ENCODE measurements at places on chromosomes 6 and 20. TPM values are rescaled to one million over a fixed set of nuclear protein-coding genes. Genes with fewer than 3 reads are reported as not detected.

DNA sequence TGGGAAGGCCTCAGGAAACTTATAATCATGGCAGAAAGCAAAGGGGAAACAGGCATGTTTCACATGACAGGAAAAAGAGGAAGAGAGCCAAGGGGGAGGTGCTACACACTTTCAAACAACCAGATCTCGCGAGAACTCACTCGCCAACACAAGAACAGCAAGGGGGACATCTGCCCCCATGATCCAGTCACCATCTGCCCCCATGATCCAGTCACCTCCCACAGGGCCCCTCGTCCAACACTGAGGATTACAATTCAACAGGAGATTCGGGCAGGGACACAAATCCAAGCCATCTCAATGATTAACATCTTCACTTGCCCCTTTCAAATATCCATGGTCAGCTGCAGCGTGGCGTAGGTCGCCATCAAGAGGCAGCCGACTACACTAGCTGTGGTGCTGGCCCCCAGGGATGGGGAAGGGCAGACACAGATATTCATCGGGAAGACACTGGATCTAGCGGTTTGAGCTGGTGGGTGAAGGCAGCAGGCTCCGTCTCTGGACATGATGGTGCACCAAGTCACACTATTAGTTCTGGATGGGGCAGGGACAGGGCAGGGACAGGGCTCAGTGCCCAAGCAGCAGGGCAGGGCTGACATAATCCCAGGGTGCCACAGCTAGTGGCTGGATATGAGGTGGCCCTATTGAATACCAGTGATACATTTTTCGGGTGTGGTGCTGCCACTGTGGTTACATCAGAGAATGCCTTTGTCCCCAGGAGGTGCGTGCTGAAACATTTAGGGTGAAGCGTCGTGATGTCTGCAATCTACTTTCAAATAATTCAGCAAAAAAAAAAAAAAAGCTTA, 31.6 kb downstream of the TUBB2B start:
- DNase-seq = no peak
- H3K4me1 ChIP-seq = no peaks in the 10 kb centered on the region
- H3K27me3 ChIP-seq = no peaks in the 10 kb centered on the region
- no peak overlapping the region for H3K4me3 ChIP-seq
- H3K27ac ChIP-seq = no peak overlapping the region

DNA sequence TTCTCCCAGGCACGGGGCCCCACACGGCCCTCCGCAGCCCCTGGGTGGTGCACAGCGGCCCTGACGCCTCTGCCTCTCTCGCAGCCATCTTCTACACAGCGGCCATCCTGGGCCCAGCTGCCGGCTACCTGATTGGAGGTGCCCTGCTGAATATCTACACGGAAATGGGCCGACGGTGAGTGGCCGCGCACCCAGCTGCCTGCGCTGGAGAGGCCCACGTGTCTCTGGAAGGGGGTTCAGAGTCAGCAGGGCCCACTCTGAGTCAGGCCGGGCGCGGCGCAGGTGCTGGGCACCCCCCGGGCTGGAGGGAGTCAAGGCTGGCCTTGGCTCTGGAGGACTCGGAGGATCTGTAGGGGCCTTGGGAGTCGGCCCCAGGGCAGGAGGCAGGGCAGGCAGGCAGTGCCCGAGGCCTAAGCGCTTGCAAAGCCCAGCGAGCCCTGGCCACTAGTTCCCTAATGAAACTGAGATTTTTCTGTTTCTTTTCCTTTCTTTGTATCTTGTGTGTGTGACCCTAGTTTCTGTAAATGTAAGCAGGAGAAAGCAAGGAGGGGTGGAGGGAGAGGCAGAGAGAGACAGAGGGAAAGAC, 16.4 kb downstream of the SLCO4A1 start:
- H3K36me3 ChIP-seq = no peaks in the 10 kb centered on the region
- no peaks in the 10 kb centered on the region for H3K27me3 ChIP-seq
- H3K27ac ChIP-seq = no peak overlapping the region
- peaks cover 8% of the 10 kb centered on the region for H3K4me1 ChIP-seq
- no peak overlapping the region for H3K4me3 ChIP-seq

DNA sequence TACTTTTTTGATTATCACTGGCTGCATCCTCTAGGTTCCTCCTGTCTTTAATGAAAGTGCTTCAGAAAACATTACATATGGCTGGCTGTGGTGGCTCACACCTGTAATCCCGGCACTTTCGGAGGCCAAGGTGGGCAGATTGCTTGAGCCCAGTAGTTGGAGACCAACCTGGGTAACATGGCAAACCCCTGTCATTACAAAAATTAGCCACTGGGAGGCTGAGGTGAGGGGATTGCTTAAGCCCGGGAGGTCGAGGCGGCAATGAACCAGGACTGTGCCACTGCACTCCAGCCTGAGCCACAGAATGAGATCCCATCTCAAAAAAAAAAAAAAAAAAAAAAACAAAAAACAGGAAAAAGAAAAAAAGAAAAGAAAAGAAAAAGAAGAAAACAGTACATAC, 35.3 kb downstream of the BEND3 start:
- no peak overlapping the region for H3K27ac ChIP-seq
- peaks cover 15% of the 10 kb centered on the region for H3K4me1 ChIP-seq
- peaks cover 19% of the 10 kb centered on the region for H3K36me3 ChIP-seq
- DNase-seq = no peak
- H3K4me3 ChIP-seq = no peak overlapping the region
- H3K27me3 ChIP-seq = no peaks in the 10 kb centered on the region

The SYCP2 gene
- total RNA-seq = 1.8 TPM

DNA sequence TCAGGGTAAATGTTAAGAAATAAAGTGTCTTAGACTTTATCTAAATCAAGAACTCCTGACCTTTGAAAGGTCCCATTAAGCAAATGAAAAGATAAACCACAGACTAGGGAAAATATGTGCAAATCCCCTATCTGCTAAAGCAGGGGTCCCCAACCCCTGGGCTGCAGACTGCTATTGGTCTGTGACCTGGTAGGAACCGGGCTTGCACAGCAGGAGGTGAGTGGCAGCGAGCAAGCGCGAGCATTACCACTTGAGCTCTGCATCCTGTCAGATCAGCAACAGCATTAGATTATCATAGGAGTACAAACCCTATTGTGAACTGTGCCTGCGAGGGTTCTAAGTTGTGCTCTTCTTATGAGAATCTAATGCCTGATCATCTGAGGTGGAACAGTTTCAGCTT, 42.4 kb downstream of the LCA5 start:
- no peak overlapping the region for H3K4me3 ChIP-seq
- no peak overlapping the region for H3K27ac ChIP-seq
- no peaks in the 10 kb centered on the region for H3K4me1 ChIP-seq
- no peak for DNase-seq
- H3K36me3 ChIP-seq = peaks cover 14% of the 10 kb centered on the region

The XKR7 gene
- total RNA-seq = 0.29 TPM

DNA sequence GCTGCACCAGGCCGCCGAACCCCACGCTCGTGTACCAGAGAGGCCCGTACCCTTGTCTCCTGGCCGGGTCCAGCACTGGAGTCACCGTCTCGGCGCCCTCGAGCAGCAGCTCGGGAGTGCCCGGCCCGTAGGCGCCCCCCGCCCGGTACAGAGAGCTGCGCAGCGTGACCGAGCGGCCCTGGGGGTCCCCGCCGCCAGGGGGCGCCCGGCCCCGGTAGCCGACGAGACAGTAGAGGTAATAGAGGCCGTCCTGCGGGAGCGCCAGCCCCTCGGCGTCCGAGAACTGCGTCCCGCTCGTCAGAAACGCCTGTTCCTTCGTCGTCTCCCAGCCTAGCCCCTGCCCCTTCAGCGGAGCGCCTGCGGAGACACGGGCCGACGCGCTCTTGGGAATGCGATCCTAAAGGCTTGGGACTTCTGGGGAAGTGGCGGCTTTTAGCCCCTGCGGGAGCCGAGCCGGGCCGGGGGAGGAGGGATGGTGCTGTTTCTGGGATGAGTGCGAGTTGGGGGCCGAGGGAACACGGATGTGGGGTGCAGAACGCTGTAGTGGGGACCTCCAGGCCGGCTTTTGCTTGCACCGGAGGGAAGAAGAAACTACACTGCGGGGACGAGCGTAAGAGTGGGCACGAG, 1.3 kb downstream of the LTB start:
- peak; percentile 89 for DNase-seq
- H3K4me1 ChIP-seq = peaks cover 10% of the 10 kb centered on the region
- H3K27me3 ChIP-seq = peaks cover 2% of the 10 kb centered on the region
- peak overlapping the region; percentile 87 for H3K27ac ChIP-seq

The SLC17A3 gene
- not detected for total RNA-seq

The GCM1 gene
- total RNA-seq = not detected

- DNase-seq = no peak
- no peaks in the 10 kb centered on the region for H3K36me3 ChIP-seq
- H3K27ac ChIP-seq = no peak overlapping the region
- H3K4me1 ChIP-seq = no peaks in the 10 kb centered on the region
- H3K27me3 ChIP-seq = no peaks in the 10 kb centered on the region
- no peak overlapping the region for H3K4me3 ChIP-seq
Observed at GRCh38 chr6:12414096-12414675, 124.0 kb downstream of the EDN1 start.

- DNase-seq = no peak
- peak overlapping the region; percentile 13 for H3K27ac ChIP-seq
- H3K4me1 ChIP-seq = peaks cover 5% of the 10 kb centered on the region
- no peak overlapping the region for H3K4me3 ChIP-seq
- peaks cover 12% of the 10 kb centered on the region for H3K36me3 ChIP-seq
Observed at GRCh38 chr20:36847009-36847709, 28.8 kb upstream of the TLDC2 start.

GRCh38 chr20:36109251-36109947, 45.1 kb upstream of the EPB41L1 start:
- H3K4me1 ChIP-seq = peaks cover 24% of the 10 kb centered on the region
- no peak overlapping the region for H3K4me3 ChIP-seq
- no peaks in the 10 kb centered on the region for H3K27me3 ChIP-seq
- no peak overlapping the region for H3K27ac ChIP-seq
- no peaks in the 10 kb centered on the region for H3K36me3 ChIP-seq

DNA sequence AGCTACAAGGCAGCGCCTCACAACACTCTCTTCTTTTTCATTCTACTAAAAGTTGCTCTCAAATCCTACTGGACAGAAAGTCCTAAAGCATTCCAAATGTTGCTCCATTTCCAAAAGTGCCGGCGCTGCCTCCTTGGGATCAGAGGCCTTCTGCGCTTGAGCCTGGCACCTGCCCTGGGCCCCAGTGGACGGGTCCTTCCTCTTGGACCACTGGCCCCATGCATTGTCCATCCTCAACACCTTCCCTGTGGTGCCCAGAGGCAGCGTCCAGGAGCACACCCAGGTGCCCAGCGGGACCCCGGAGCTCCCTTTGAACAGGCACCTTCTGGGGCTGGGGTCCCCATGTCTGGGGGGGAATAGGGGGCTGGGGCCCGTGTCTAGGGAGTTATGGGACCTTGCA, 205.2 kb downstream of the ERMARD start:
- peaks cover 23% of the 10 kb centered on the region for H3K4me1 ChIP-seq
- H3K27me3 ChIP-seq = peaks cover 5% of the 10 kb centered on the region
- H3K27ac ChIP-seq = no peak overlapping the region
- no peaks in the 10 kb centered on the region for H3K36me3 ChIP-seq
